ENCODE measurements at places on chromosomes 6 and 20.

DNA sequence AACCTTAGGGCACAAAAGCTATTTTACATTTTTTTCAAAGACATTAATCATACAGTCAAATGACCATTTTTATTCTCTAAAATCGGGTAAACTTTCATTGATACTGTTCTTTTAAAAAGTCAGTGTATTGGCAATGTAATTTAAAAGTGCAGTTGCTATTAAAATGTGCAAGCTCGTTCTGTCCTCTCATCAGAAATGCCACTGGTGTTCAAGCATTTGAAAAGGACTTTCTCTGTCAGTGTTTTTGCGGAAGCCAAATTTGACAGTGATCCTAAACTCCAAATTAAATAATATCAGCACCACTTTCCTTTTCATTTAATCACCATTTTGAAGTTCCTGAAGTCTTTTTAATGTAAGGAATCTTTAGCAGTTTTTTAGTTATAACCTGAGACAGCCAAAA is 69.6 kb downstream of the AFG1L start:
- DNase-seq: no peak

DNA sequence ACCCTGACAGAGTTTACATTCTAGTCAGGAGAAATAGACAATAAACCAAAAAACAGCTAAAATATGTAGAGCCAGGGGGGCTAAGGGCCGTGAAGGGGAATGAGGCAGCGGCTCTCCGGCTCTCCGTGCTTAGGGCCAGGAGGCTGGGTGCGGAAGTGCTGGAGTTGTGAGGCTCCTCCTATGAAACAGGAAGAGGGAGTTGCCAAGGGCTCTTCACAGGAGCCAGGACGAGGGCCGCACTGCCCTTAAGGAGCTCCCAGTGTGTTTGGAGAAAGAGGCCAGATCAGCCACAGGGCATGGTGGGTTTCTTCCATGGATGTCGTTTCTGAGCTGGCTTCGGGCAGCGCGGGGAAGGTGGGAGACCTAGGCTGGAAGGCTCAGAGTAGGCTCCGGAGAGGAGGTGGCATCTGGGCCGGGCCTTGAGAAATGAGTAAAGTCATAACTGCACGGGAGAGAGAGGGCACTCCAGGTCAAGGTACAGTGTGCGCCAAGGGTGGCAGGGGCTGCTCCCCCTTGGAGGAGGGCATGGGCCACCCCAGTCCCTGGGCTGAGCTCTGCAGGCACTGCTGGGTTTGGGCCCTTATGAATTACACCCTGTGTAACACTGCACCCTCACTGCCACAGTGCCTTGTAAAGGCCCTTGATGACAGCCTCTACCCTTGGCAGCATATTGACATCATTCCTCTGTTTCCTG is 20.8 kb upstream of the MLN start:
- DNase-seq: no peak

DNA sequence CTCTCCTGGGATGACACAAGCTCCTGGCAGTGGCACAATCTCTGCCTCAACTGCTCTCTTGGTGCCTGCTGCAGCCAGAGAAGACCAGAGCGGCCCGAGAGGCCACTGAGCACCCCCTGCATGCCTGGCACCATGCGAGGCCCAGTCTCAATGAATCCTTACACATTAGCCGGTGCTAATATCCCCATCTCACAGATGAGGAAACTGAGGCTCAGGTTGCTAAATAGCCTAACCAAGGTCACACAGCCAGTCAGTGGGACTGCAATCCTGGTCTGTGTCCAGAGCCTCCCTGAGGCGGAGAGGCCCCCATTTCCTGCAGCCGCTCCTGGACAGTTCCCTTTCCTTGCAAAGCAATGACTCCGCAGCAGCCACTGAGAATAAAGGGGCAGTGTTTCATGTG is 81.2 kb downstream of the GRM4 start:
- DNase-seq: no peak

- DNase-seq: no peak
Observed at GRCh38 chr6:106461084-106461483, 100.6 kb downstream of the CRYBG1 start.

GRCh38 chr6:46012834-46013233 is 2.8 kb downstream of the CLIC5 start:
- no peak for DNase-seq

GRCh38 chr20:40562031-40562430 is 127.0 kb downstream of the MAFB start:
- no peak for DNase-seq

- no peak for DNase-seq
Observed at GRCh38 chr6:34288581-34288980, 39.8 kb upstream of the SMIM29 start.

GRCh38 chr6:121510568-121511177 is 75.2 kb downstream of the GJA1 start:
- no peak for DNase-seq

- DNase-seq: peak; percentile 46
Observed at GRCh38 chr20:49712996-49713752, 504 bp downstream of the B4GALT5 start.

- peak; percentile 8 for DNase-seq
Observed at GRCh38 chr6:36297511-36297910, 27.7 kb downstream of the PNPLA1 start.

DNA sequence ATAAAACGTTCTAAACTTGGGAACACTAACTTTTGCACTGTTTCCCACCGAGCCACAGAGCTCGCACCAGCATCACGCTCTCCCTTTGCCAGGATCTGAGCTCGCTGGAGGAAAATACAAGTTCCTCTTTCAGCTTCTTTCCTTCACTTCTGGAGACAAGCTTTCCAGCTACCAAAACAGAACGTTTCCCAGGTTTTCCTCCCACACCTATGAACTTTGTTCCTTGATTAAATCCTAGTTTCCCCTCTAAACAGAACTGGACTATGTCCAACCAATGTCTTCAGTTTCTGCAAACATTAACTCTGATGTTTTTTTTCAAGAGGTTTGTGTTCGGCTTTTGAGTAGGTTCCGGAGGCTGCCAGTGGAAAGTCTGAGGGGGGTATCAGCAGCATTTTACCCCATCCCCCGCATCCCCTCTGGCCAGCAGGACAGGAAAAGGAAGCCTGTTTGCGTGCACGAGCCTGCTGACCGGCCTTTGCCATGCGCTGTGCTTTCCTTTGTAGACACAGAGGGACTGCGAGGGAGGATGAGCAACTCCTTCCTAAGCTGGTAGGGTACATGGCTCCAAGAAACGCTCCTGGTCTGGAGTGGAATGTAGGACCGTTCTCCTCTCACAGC is 135.5 kb downstream of the LY86 start:
- no peak for DNase-seq

DNA sequence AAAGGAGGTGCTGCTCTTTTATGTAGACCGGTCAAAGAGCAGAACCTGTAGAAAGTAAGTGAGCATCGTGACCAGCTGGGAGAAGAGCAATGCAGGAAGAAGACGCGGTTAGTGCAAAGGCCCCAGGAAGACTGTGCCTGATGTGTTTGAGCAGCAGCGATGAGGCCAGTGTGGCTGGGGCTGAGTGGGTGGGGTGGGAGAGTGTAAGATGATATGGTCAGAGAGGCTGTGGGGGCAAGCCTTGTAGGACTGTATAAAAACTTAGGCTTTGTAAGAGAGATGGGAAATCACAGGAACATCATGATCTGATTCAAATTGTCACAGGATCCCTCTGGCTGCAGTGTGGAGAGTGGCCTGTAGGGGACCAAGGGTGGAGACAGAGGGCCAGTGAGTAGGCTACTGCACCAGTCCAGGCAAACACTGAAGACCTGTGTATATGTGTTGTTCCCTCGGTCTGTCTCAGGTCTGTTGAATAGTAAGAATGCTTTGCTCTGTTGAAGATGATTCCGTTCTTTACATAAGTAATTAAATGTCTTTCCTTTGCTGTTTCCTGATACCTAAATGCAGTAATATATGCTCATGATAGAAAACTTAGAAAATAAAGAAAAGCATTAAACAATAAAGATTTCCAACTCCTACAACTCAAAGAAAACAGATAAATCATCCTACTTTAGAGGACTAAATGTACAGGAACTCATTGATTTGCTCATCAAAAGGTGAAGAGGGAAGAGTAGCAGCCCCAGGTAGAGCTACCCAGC is 23.6 kb upstream of the WFDC2 start:
- DNase-seq: no peak

GRCh38 chr20:33914919-33915318 is 78.8 kb upstream of the RALY start:
- peak; percentile 71 for DNase-seq

GRCh38 chr6:15017803-15018202 is 228.1 kb upstream of the JARID2 start:
- no peak for DNase-seq

DNA sequence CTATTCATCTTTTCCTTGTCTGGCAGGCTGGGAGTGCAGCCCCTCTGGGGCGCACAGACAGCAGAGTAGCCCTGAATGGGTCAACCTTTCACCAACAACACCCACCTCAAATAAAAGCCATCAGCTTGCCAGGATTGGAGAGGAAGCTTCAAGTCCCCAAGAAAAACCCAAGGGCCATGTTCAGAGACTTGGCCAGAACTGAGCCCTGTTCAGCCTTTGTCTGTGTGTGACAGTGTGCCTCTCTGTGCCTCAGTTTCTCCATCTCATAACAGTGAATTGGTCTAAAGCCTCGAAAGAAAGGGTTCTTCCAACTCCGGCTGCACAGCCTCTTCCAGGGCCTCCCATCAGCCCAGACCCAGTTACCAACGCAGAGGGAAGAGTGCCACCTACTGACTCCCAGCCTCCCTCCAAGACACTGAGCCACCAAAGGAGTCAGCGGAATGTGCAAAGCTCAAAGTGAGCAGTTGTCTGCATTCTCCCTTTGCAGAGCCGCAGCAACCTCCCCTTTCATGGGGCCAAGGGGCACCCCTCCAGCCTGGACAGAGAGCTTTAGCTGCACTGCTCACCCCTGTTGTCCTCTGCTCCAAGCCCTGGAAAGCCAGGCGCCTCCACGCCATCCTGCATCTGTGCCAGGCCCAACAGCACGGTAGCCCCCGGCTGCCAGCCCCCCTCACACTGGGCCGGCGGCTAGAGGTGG is 82.7 kb upstream of the TOP1 start:
- DNase-seq: peak; percentile 51

GRCh38 chr6:33578588-33579011 is 1.5 kb downstream of the BAK1 start:
- DNase-seq: no peak

- no peak for DNase-seq
Observed at GRCh38 chr6:50834929-50835410, 16.3 kb downstream of the TFAP2B start.

GRCh38 chr6:81978230-81978629 is 225.7 kb upstream of the TENT5A start:
- no peak for DNase-seq

DNA sequence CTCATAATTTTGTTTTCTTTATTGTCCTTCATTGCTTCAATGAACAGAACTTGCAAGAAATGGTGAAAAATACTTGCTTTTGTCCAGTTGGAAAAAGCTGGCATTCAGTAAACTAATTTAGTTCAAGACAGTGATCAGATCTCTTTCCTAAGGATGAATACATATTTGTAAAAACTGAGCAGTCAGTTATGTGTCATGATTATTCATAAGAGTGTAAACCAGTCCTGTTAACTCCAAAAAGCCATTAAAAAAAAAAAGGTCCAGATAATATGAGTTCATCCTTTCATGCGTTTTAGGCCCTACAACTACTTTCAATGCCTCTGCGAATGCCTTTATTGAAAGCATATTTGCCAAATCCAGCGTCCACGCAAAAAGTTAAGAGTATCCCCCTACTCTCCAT is 609 bp downstream of the PGM3 start:
- peak; percentile 15 for DNase-seq

GRCh38 chr6:42120895-42121865 is 21.2 kb downstream of the C6orf132 start:
- no peak for DNase-seq

DNA sequence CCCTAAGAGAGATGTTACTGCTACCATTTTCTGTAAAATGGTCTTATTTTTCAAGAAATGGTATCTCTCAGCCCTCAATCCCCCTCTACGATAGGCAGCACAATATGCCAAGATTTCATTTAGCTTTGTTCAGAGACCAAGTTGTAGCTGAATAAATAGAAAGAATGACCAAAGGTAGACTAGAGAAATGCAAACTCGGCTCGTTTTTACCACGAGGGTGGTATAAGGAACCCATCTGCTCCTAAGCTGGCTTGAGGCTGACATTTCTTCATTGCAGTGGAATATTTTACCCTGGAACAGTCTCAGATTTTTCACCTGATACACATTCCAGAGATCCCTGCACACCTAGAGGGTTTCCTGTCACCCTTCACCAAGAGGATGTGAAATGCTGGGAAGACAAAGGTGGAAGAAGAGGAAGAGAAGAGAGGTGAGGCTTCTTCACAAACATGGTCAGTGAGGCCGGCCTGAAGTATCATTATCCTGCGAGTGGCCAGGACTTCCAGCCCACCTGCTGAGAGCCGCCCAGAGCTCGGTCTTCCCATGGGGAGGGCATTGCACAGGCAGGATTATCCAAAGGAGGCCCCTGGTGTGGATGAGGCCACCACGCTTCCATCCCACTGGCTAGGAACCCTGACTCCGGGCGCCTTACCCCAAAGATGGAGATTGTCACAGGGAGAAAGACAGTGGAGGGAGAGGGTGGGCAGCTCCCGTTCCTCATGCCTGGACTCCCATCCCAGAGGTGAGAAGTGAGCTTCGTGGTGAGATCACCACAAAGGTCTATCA is 57.1 kb upstream of the AFDN start:
- no peak for DNase-seq

- no peak for DNase-seq
Observed at GRCh38 chr6:5942591-5942990, 64.1 kb downstream of the NRN1 start.

DNA sequence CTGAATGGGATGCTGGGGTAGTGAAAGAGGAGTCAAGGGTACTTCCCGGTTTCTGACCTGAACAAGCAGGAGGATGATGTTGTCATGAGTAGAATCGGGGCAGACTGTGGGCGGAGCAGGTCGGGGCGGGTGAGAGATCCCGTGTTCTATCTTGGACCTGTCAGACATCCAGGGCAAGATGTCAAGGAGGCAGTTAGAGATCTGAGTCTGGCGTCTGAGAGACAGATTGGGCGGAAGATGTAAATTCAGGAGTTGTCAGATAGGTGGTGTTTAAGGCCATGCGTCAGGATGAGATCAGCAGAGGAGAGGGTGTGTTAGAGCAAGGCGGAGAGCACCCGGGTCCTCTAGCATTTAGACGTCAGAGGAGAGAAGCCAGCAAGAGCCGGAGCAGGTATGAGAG is 115.5 kb downstream of the DLGAP4 start:
- DNase-seq: no peak

GRCh38 chr6:101392586-101393230 is 800 bp upstream of the GRIK2 start:
- DNase-seq: no peak

DNA sequence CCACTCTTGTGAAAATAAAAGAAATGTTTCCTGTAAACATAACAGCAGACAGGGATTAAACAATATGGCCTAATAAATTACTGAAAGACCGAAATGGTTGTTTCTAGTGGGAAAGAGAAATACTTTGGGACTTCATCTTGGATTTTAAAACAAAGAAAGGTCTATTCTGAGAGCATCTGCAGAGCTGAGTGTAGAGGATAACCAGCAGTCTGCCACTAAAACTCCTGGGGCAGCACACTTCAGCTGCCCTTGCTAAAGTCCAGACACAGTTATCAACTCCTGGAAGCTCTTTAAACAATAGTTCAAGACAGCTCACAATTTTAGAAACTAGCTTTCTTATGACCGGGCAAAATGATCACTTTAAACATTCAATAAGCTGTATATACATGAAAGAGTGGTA is 38.6 kb downstream of the AKIRIN2 start:
- no peak for DNase-seq
